ENCODE measurements at places on chromosomes 13 and 19. TPM values are rescaled to one million over a fixed set of nuclear protein-coding genes. Genes with fewer than 3 reads are reported as not detected.

The PSG11 gene
- 0.22 TPM for total RNA-seq

The KLK13 gene
- total RNA-seq: not detected

The SMIM44 gene
- not detected for total RNA-seq

The SIGLECL1 gene
- total RNA-seq: not detected

The PROZ gene
- not detected for total RNA-seq

The A1BG gene
- 0.79 TPM for total RNA-seq

The TMEM161A gene
- 16.1 TPM for total RNA-seq

The CYP4F12 gene
- total RNA-seq: not detected

The P2RY11 gene
- total RNA-seq: 3.4 TPM

The HIPK4 gene
- 0.39 TPM for total RNA-seq

The SBNO2 gene
- 42.0 TPM for total RNA-seq

The PDX1 gene
- not detected for total RNA-seq

The RPS28 gene
- total RNA-seq: 291 TPM

The PGLYRP1 gene
- total RNA-seq: not detected

The KCTD12 gene
- 22.1 TPM for total RNA-seq

The PRSS57 gene
- not detected for total RNA-seq

The LRG1 gene
- not detected for total RNA-seq

The LHB gene
- total RNA-seq: not detected

The SIX5 gene
- total RNA-seq: 14.9 TPM

The BEST2 gene
- total RNA-seq: not detected

The CEACAM6 gene
- not detected for total RNA-seq

The SNRPA gene
- 61.5 TPM for total RNA-seq

The FGF22 gene
- total RNA-seq: 0.39 TPM

The B3GNT3 gene
- total RNA-seq: 7.1 TPM

The ERICH6B gene
- total RNA-seq: not detected

The TEX101 gene
- total RNA-seq: not detected

The SUGP1 gene
- total RNA-seq: 27.1 TPM

The CCDC8 gene
- 13.7 TPM for total RNA-seq

All from placental epithelial cell (primary cell).